Astrocyte of the cerebellum (primary cell): ENCODE measurements at places on chromosomes 7 and 10.

GRCh38 chr10:127619546-127620325 lies 70.6 kb downstream of the NPS start:
- no peak for DNase-seq

- DNase-seq: no peak
Observed at GRCh38 chr7:116224492-116225098, 14.3 kb downstream of the TES start.

DNA sequence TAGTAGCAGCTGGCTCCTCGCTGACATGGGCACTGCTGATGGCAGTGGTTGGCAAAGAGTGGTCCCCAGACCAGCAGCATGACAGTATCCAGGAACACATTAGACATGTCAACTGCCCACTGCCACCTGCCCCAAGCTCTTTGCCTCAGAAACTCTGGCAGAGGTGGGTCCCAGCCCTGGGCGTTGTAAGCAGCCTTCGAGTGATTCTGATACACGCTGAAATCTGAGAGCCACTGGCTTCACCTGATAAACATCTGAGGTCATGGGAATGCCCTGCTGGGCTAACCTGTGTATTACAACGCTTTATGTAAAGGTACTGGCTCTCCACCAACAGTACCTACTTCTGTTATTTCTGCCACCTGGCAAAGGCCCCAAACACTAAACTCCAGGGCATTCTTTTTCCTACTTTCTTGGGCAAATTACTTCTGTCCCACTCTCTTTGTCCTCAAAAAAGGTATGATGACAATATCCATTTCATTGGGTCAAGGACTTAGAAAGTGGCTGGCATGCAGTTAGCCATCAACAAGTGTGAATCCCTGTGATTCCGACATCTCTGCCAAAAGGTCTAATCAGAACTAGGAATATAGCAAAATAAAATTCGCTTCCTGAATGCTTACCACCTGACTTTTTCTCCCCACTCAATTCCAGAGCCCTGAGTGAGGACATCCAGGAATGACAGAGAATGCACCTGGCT lies 9.2 kb downstream of the SGMS1 start:
- no peak for DNase-seq

DNA sequence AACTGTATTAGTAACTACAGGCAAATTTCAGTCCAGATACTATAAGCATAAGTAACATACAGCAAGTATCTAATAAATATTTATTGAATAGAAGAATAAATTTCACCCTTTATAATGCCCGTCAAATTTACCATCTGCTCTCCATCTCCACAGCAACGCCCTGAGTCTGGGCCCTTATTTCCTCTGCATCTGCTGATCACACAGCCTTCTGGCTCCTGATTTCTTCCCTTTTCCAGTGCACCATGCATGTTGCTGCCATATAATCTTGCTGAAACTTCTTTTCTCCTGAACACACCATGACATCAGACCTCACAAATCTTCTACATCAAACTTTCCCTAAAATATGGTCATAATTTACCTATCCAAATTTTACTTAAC lies 15.4 kb downstream of the HYCC1 start:
- DNase-seq: no peak

GRCh38 chr7:30899630-30900029 lies 12.0 kb upstream of the AQP1 start:
- no peak for DNase-seq

- DNase-seq: no peak
Observed at GRCh38 chr7:105719395-105719794, 138.1 kb upstream of the EFCAB10 start.

GRCh38 chr10:28169525-28169924 lies 133.3 kb downstream of the MPP7 start:
- DNase-seq: no peak
